NAMALWA (cell line): ENCODE measurements at places on chromosomes 4 and X.

DNA sequence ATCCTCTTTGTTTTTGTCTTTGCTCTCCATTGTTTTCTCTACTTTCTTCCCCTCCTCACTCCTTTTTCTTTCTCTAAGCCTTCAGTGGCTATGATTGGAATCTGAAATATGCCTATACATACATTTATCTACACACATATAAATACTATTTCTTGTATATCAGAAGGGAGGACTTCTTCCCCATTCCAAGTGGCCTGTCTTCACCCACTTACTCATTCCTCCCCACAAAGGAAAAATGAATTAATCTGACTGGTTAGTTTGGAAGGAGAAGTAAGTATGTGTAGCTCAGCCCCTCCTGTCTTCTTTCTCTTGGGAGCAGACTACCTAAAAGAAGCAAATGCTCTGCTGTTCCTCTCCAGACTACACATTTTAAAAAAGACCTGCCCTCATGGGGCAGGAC, 17.7 kb downstream of the GUCY2F start:
- no peak for DNase-seq

- no peak for DNase-seq
Measured at GRCh38 chrX:91079342-91080114, 355.1 kb upstream of the PABPC5 start.

DNA sequence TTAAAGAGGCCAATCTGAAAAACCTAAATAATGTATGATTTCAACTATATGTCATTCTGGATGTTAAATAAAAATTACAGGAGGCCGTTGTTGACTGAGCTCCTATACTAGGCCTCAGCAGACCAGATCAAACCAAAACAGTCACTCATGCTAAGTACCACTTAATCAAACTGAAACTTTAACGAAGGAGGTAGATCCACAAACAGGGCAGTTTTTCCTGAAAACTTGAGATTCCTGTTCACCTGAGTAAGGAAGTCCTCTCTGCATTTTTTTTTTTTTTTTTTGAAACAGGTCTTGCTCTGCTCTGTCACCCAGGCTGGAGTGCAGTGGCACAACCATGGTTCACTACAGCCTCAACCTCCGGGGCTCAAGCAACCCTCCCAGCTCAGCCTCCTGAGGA, 27.7 kb downstream of the MANBA start:
- DNase-seq = no peak

GRCh38 chr4:25815586-25815985, 47.2 kb downstream of the SEL1L3 start:
- no peak for DNase-seq

DNA sequence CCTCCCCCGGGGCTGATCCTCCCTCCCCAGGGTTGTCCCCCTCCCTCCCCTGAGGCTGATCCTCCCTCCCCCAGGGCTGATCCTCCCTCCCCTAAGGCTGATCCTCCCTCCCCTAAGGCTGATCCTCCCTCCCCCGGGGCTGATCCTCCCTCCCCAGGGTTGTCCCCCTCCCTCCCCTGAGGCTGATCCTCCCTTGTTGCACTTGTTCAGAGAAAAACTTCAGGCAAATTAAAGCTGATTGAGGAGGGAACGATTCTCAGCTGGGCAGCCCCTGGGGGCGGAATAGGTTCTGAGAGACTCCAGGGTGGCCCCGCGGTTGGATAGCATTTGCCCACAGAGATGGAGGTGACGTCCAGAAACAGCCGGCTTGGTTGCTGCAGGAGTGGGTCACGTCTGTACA, 110.7 kb upstream of the ADRA2C start:
- DNase-seq = no peak

- DNase-seq = no peak
Measured at GRCh38 chr4:126899331-126899801, 733.4 kb upstream of the INTU start.

DNA sequence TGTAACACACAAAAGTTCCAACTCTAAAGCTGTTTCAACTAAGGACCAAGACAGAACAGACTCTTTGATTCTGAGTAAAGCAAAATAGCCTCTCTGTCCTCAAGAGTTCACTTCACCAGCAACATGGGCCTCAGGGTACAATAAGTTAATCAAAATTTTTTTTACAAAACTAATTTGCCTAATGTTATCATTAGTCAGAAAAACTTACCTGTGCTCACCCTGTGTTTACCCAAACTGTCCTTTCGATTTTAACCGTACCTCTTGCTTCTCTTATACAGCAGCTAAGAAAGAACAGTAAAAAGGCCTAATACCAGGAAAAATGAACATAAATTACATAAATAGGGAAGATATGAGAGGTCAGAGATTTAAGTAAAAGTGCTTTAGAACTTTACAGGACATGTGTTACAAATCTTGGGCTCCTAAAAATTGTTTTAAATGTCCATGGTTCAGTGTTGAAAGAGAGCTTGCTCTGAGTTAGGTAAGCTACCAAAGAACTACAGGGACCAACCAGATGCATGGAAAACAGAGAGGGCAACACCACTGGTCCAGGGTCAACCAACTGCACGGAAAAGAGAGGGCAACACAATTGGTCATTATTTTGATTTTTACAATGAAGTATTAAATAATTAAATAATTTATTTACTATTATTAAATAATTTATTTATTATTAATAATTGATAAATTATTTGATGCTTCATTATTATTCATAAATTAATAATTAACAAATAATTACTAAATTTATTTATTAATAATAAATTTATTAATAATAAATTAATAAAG, 73.1 kb downstream of the FAT1 start:
- DNase-seq = no peak

DNA sequence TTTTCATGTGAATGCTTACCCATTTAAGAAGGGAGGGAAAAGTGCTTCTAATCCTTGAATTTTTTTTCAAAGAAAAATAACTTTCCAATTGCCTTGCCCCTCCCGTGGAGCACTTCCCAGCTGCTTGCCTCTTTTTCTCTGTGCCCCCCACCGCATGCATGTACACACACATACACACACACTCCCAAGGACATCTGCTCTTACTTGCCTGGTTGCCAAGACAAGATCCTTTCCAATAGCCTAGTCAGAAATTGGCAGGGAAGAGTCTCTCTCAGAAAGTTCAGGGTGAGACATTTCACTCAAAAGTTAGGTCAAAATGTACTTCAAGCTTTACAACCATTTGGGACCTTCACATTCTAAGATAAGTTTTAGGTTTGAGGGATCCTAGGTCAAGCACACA, 10.9 kb downstream of the HHIP start:
- DNase-seq = no peak

GRCh38 chr4:79396794-79397193, 11.2 kb downstream of the GK2 start:
- DNase-seq = no peak

- DNase-seq = no peak
Measured at GRCh38 chr4:35250331-35250730, 994.0 kb downstream of the ARAP2 start.

DNA sequence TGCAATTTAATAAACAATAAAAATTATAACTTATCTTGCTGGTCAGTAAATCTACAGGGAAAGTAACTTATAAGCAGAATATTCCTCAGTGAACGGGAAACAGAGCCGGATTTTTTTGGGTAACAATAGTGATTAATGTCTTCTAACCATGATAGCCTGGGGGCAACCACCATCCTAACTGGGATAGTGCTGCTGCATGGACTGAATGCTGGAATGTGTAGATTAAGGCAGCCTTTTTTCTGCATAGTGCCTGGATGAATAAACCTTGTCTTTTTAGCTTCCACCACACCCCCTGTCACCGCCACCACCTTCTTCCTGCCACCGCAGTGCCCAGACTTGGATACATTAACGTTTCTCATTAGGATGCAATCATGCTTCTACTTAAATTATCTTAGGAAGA, 83.6 kb upstream of the LNX1 start:
- DNase-seq = no peak

- DNase-seq = no peak
Measured at GRCh38 chr4:73821325-73821724, 15.2 kb upstream of the CXCL6 start.

DNA sequence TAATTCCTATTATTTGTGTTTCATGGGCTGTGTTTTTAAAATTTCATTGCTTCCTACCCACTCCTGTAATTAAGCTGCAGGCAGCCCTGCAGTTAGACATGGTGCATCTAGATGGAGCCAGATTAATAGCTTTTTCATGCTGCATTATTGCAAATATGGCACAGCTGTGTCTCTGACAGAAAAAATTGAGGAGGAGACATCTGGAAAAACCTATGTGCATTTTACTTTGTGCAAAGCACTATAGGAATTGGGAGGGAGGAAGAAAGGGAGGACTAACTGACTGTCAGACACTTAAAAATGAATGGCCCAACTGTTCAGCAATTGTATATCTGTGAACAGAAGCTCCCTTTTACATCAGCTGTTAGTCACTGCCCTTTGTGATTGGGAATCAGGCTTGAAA, 8.1 kb upstream of the RPGR start:
- DNase-seq = no peak

- DNase-seq = no peak
Measured at GRCh38 chr4:118265312-118266144, 87.3 kb downstream of the PRSS12 start.

DNA sequence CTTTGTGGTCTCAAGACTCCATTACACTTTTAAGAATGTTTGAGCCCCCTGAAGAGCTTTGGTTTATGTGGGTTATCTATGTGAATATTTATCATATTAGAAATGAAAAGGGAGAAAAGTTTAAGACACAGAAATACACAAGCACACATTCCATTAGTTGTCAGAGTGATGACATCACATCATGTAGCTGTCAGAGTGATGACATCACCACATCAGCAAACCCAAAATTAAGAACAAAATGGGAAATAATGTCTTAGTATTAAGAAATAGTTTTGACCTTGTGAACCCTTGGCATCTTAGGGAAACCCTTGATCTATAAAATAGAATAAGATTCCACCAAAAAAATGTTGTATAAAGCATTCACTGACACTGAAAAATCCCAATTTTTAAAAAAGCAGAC, 195.9 kb downstream of the TSPAN5 start:
- DNase-seq = no peak

DNA sequence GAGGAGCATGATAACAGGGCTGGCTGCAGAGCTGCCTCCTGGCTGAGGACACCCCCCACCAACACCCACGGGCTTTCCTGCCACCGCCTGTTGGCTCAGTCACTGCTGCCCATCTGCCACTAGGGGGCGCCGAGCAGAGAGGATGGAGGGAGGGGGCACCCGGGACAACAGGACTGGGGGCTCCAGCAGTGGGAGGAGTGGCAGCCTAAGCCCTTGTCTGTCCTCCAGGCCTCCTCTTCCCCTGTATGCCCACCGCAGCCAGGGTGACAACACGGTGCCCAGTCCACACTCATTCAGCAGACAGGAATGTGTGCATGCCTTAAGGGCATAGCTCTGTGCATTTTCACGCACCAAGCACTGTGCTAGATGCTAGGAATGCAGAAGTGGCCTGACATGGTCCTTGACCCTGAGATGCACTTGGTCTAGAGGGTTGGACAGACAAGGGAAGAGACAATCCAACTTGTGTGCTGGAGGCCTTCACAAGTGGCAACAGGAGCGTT, 149.9 kb downstream of the AMMECR1 start:
- DNase-seq = peak; percentile 53

- DNase-seq = no peak
Measured at GRCh38 chr4:139576219-139576618, 20.2 kb upstream of the SETD7 start.

GRCh38 chr4:158193171-158193749, 17.0 kb upstream of the TMEM144 start:
- DNase-seq = peak; percentile 73

GRCh38 chr4:22556495-22556894, 40.6 kb upstream of the ADGRA3 start:
- DNase-seq = no peak

- peak; percentile 46 for DNase-seq
Measured at GRCh38 chrX:4547213-4547836, 833.9 kb upstream of the PRKX start.

- peak; percentile 18 for DNase-seq
Measured at GRCh38 chr4:140756319-140757231, at the start of gene TBC1D9. Gene TBC1D9 (minus strand): TSS chr4:140756385. CDS start chr4:140756045, 340 bp downstream.

DNA sequence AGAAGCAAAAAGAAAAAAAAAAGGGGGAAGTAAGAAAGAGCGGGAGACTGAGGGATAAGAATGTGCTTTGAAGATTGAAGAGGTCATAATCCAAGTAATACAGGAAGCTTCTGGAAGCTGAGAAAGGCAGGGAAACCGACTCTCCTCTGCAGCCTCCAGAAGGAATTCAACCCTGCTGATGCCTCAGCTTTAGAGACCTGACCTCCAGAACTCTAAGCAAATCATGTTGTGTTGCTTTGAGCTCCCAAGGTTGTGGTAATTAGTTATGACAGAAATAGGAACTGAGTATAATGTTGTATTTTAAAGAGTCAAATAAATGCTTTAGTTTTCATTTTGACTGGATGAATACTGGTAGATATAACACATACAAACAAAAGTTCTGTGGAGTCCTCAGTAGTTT, 48.0 kb upstream of the FAT1 start:
- DNase-seq = no peak

- no peak for DNase-seq
Measured at GRCh38 chr4:2702770-2703169, 53.4 kb downstream of the TNIP2 start.

DNA sequence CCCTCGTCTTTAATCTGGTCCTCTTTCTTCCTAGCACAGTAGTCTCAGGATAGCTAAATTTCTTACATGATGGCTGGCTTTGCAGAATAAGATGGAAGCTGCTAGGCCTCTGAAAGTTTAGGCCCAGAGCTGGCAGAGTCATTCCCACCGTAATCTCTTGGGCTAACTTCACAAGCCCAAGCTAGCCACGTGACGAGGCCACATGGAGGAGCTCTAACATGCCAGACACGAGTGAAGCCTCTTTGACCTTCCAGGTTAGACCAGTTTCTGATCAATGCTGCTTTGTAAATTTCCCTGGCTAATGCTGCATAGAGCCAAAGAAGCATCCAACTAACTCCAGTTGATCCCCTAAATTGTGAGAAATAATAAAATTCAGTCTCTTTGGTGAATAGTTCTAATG, 9.5 kb upstream of the CENPE start:
- peak; percentile 23 for DNase-seq
